Putamen (tissue), 1 donor: ENCODE measurements at places on chromosomes 6 and 20.
A peak's percentile ranks its signal among the peaks of the same experiment; 100 is the strongest.

GRCh38 chr6:98747273-98747672 lies 87.1 kb upstream of the POU3F2 start:
- no peak for DNase-seq

GRCh38 chr6:115838763-115839401 lies 221.8 kb downstream of the FRK start:
- no peak for DNase-seq

DNA sequence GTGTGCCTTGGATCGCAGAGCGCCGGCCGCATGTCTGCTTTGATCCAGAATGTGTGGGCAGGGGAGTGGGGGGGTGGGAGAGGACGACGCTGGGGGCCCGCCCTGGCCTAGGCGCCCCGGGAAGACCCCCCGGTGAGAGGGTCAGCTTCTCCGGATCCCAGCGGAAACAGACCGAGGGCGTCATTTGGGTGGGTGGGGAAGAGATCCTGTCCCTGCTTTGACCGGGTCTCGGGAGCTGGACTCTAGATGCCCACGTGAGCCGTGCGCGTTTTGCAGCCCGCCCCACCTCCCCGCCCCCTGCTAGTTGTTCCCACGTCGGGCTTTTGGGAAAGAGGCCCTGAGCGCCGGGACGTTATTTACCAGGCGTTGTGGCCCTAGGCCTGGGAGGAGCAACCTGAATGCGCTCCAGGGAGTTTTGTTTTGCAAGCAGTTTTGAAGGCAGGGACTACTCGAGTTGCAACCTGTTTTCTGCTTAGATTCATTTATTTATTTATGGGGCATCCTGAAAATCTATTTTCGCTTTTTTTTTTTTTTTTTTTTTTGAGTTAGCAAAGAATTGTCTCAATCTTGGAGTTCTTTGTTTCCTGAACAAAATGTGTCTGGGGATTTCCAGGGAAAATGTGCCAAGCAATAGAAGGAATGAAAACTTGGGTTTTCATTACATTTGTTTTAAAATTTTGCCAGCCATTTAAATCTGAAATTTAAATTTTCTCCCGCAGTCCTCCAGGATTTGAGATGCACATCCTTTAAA lies 1.6 kb downstream of the DSP start:
- DNase-seq = no peak

- no peak for DNase-seq
Measured at GRCh38 chr20:40703975-40704530, 15.0 kb upstream of the MAFB start.

DNA sequence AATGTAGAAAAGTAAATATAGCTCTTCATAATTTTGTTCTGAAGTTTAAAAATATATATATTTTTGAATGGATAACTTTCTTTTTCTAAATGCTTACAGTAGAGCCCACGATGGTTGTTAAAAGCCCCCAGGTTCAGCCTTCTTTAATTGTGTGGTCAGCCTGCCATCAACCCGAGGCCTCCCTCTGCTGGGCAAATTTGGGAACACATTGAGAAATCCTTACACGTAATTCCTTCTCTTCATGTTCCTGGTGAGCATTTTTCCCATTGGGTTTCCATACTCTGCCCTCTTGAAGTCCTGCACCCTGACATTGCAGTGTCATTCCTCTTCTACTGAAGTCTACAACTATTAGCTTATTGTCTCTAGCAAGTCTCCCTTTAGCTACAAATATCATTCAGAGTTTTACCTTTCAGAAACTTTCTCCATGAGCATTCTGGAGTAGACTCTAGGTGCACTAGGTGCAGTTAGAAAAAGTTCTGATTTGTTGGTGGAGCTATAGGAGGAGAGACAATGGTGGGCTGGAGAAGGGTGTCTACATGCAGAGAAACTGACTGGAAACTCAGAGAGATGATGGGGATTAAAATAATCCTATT lies 40.6 kb downstream of the TRIM38 start:
- no peak for DNase-seq

DNA sequence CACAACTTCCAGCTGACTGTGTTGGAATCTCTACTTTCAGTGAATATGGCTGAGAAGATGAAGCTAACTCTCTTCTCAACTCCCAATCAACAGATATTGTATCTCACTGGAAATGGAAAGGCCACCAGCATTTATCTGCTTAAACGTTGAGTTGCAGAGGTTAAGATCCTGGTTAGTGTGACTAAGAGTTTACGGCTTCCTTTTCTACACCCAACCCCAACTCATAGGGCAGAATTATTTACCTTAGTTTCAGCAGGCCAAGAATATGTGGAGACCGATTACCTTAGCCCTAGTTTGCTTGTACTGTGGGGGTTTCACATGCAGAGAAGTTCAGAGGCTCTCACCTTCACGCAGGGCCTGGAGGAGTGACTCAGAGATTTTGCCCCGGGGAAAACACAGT lies 1026.6 kb downstream of the EYS start:
- no peak for DNase-seq

GRCh38 chr6:22147921-22148776 lies 148.7 kb downstream of the PRL start:
- DNase-seq = peak; percentile 78

GRCh38 chr6:163826629-163827028 lies 412.1 kb downstream of the QKI start:
- DNase-seq = no peak

GRCh38 chr6:37693079-37693478 lies 4.6 kb downstream of the MDGA1 start:
- DNase-seq = no peak

- peak; percentile 32 for DNase-seq
Measured at GRCh38 chr6:34934516-34934915, 45.5 kb downstream of the ANKS1A start.

- no peak for DNase-seq
Measured at GRCh38 chr6:145532361-145532760, 203.0 kb downstream of the EPM2A start.

GRCh38 chr20:39778431-39778830 lies 816.3 kb downstream of the DHX35 start:
- DNase-seq = no peak

DNA sequence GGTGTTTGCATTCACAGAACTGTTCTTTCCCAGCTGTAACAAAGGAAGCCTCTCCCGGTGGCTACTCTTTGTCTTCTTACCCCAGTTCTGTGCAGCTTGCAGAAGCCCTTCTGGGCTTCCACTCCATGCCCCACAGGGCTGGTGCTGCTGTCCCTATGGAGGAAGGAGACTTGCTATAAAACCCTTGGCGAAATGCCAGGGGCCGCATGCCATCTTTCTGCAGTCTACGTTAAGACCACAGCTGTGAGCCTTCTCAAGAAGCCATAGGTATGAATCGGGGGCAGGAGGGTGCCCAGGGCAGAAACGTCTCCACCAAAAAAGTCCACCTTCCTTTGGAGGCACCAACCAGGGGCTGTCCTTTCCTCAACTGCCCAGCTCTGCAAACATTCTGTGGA lies 60.7 kb downstream of the PRND start:
- DNase-seq = no peak

DNA sequence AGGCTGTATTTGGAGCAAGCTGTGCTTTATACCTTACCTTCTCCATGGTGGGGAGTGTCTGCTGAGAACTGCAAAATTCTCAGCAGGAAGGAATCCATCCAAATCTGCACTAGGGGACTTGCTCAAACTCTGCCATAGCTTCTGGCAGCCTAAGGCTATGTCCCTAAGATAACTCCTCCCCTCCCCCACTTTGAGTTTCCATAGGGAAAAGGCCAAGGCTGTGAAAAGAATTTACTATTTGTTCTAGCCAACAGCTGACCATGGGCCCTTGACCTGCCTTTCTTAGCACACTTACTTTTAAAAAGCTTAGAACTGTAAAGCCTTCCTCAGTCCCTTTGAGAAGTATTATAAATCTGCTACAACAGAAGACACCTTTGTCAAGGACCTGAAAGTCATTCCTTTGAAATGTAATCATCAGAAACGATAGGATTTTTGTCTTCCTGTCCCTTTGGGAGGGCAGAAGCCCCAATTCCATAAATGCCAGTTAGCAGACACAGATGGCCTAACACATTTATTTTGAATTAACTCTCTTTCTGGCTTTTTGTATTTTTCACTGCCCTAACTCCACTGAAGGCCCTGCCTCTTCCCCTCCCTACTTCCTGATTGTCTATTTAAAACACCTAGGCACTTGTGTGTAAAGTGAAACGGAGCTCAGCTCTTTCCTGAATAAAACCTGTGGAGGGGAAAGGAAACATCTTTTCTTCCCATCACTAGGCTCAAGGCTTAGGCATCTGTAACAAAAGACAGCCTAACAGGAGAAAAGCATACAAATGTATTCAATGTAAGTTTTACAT lies 157.1 kb downstream of the AKAP7 start:
- DNase-seq = no peak

GRCh38 chr20:57532104-57532503 lies 7.2 kb upstream of the CTCFL start:
- no peak for DNase-seq

- no peak for DNase-seq
Measured at GRCh38 chr20:9140162-9140760, 71.4 kb downstream of the PLCB4 start.
